ENCODE measurements at places on chromosomes 16 and 17.

DNA sequence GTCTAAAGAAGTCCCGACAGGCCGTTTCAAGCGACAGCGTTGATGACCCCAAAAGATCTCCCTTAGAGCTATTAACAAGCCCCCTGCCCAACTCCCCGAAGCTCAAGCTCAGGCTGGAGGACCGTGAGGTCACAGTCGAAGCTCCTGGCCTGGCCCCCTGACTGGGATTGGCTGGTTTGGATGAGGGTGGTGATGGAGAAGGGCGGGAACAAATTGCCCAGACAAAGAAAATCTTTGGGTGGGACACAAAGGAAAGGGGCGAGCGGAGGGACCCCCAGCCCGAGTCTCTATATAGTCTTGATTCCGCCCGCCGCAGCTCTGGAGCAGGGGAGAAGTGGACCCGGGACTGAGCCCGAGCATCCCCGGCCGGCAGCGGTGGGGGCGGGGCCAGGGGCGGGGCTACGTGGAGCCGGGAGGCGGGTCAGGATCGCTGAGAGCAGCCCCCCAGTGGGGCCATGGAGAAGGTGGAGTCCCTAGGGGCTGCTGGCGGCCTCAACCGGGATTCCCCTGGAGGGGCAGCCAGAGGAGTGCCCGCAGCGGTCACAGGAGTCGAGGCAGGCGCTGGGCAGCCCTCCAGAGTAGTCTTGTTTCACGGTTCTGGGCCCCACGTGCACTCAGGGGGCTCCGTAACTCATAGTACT lies 982 bp upstream of the NEURL4 start:
- DNase-seq, result peak; percentile 82

DNA sequence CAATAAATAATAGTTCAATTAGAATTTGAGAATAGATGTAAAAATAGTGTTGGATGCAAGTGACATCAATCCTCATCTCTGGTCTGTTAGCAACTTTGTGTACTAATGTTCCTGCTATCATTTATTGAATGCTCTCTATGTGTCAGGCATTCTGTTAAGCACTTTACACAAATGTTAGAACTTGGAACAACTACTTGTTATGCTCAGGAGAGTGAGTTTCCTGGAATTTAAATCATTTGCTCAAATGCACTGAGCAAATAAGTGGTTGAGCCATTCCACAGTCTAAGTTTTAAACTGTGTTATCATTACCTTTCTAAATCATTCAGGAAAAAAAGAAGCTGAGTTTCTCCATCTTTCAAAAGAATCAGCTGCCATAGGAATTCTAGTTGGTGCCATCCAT lies 1327.3 kb upstream of the GOT2 start:
- DNase-seq, result no peak

- no peak for DNase-seq
These were observed 55.9 kb downstream of the IRX6 start for GRCh38 chr16:55379876-55380390.

GRCh38 chr17:41009301-41009760 lies 403 bp upstream of the KRTAP3-1 start:
- no peak for DNase-seq

DNA sequence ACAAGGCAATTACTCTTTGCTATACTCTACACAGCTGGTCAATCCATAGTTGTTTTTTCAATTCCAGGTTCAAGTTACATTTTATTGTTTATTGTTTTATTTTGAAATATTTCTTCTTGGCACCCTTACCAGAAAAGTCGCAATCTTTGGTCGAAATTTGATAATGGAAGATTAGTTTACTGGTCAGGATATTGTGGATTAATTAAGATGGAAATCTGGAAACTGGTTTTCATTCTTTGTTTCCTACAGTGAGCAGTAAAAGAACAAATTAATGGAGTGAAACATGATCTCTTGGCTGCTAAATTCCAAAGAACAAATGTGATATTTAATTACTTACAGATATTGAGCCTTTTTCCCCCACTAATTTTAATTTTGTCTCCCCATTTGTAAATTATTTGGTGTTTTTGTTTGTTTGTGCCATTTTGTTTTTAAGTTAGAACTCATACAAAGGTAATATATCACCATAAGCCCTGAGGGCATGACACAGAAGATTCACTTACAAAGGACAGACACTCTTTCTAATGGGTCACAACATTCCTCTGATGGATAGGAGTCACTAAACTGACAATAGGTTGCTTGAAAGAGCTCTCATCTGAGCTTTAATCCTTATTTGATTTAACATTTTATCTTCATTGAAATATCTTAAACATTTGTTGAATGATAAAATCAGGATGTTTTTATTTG lies 700.2 kb downstream of the KCNJ2 start:
- no peak for DNase-seq

DNA sequence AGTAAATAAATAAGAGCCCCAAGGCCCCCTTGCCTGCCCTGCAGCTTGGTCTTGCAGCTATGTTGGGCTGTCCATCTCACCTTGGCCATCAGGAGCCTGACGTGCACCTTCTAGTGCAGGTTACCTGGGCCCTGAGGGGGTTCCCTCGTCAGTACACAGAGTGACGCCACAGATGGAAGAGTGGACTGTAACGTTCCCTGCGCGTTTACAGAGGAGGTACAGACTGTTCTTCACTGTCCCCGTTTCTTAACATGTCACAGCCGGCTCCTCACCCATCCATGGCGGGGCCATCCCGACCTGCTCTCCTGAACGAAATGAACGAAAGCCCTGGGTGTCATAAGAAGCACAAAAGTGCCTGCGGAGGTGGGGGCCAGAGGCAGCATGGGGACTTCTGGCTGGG lies 15.9 kb upstream of the FASN start:
- no peak for DNase-seq

GRCh38 chr16:19382084-19382801 lies 35.4 kb upstream of the TMC5 start:
- DNase-seq, result no peak

DNA sequence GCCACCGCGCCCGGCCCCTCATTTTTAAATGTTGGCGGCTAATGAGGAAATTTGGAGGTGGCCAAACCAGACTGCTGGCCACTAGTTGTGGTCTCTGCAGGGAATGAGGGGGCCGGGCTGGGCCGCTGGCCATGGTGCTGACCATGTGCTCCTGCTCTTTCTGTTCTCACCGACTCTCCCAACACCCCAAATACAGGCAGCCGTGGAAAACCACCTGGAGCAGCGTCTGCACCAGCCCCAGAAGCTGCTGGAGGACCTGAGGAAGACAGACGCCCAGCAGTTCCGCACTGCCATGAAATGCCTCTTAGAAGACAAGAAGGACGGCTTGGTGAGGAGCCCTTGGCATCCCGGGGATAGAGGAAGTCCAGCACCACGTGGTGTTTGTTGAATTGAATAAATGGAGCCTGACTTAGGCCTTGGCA lies 21.3 kb downstream of the OTOA start:
- no peak for DNase-seq

DNA sequence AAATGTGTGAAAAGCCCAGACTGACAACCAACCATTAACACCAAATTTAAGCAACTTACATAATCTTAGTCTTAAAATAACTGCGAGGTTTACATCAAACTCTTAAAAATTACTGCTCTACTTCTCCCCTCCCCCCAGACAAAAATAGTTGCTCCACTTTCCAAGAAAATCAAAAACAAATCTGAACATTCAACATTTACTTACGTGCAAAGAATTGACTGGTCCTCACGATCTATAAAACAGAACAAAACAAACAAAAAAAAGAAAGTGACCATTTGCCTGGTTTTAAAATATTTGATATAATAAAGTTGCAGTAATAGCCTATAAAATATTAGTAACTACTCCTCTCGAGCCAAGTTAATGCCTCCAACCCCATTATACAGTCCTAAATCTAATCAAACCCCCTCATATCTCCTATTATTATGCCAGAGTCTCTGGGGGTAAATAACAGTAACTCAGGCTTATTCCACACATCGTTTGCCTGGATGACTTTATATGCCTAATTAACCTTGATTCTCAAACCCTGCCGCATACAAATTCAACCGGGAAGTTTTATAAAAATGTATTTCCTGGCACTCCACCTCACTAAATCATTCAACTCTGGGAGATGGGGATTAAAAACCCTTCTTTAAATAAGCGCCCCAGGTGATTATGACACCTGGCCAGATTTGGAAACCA lies 41.5 kb downstream of the MYH10 start:
- DNase-seq, result no peak

DNA sequence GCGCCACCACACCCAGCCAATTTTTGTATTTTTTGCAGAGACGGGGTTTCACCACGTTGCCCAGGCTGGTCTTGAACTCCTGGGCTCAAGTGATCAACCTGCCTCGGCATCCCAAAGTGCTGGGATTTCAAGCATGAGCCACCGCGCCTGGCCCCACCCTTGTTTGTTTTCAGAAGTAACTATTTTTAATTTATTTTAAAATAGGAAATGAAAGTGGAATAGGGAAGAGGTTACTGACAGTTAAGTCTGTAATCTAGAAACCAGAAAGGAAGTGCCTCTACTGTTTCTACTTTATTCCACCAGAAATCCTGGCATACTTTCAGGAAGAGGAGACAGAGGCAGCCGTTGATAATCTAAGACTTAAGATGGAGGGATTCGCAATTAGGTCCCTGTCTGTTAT lies 225.6 kb downstream of the TANC2 start:
- no peak for DNase-seq

GRCh38 chr17:5226940-5227878 lies 7.5 kb downstream of the SCIMP start:
- no peak for DNase-seq

GRCh38 chr17:45852535-45853297 lies 8.0 kb downstream of the SPPL2C start:
- peak; percentile 73 for DNase-seq

- DNase-seq, result no peak
These were observed 245.2 kb upstream of the MAF start for GRCh38 chr16:79845734-79846135.

DNA sequence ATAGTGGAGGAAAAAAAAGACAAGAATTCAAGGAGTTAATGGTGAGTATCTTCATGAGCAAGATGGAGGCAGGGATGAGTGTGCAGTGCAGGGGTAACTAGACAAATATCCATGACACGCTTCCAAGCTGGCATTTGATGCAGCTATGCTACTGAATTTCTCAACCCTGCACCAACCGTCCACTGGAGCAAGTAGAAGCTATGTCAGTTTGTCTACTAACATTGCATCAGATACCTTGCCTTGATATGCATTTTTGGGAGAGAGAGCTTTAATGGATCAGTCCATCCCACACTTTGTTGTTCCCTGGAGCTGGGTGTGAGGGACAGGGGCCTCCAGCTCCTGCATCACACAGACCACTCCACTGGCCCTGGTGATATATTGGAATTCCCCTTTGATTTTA lies 16.4 kb downstream of the CCL11 start:
- DNase-seq, result peak; percentile 8

- peak; percentile 47 for DNase-seq
These were observed 7.9 kb upstream of the RNF157 start for GRCh38 chr17:76248013-76248782.

DNA sequence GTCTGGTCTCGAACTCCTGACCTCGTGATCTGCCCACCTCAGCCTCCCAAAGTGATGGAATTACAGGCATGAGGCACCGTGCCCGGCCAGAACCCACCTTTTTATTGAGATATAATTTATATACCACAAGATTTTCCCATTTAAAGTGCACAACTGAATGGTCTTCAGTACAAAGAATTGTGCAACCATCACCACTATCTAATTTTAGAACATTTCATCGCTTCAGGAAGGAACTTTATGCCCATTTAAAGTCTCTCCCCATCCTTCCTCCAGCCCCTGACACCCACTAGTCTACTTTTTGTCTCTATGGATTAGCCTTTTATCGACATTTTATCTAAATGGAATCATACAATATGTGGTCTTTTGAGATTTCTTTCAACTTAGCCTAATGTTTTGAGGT lies 25.4 kb upstream of the HELZ start:
- DNase-seq, result no peak

- DNase-seq, result peak; percentile 43
These were observed 92.0 kb downstream of the MAP2K6 start for GRCh38 chr17:69506489-69506888.

- no peak for DNase-seq
These were observed 49.9 kb upstream of the ELAC2 start for GRCh38 chr17:13067629-13068303.

GRCh38 chr17:5121186-5121841 lies 5.5 kb downstream of the USP6 start:
- DNase-seq, result no peak

DNA sequence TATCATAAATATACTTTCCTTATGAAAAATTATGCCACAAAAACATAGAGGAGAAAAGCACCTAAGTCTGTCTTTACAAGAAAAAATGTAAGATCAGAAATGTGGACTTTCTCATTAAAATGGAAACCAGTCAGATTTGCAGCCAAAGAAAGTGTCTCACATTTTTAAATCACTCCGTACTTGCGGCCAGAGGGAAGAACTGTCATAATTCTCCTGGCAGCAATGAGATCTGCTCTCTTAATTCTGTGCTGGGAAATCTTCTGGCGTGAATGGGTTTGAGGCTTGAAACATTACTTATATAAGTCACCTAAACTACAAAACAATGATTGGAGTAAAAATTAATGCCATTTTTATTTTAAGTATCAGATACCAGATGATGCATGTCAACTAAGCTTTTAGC lies 10.7 kb downstream of the C16orf95 start:
- no peak for DNase-seq

- DNase-seq, result no peak
These were observed 115.3 kb downstream of the SNX29 start for GRCh38 chr16:12091569-12092543.

- no peak for DNase-seq
These were observed 154.5 kb downstream of the CBLN1 start for GRCh38 chr16:49127103-49127502.

- DNase-seq, result no peak
These were observed 223.2 kb upstream of the PSMD7 start for GRCh38 chr16:74073456-74073855.

GRCh38 chr16:52787709-52788108 lies 240.8 kb upstream of the TOX3 start:
- no peak for DNase-seq

DNA sequence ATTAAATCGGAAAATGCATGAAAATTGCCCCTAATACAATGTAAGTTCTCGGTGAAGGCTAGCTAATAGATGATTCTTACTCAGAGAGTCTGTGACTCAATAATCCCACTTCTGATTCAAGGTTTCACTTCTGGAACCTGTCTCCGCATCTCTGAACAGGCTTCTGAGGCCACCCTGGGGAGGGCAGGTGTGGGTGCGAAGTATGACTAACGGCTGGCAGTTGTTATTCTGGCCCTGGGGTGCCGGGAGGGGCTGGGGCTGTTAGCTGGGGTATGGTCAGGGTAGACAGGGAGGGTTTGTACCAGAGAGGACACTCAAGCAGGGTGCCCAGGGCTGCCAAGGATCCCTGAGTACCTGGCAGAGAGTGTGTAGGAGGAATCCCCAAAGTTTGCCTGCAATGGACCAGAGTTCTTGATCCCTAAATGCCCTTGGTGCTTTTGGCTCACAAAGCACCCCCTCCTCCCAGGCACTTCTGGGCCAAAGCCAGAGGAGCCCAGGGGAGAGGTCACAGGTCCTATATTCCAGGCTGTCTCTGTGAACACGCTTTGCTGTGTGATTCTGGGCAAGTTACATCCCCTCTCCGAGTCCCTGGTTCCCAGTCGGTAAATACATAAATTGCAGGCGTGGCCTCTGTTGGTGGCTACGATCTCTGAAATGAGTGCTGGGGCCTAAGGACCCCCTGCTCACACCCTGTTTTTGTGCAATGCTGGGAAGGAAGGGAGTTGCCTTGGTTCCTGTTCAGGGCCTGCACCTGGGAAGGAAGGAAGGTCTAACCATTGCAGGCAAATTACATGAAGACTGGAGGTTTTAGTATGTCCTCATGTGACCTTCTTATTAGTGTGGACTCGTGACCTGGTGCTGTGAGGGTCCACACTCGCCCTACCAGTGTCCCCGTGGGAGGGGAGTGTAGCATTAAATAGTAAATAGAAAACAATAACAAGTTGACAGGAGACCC lies 49.9 kb upstream of the CPNE2 start:
- DNase-seq, result peak; percentile 54

All from choroid plexus epithelial cell (primary cell).